ENCODE measurements at places on chromosomes 5 and 9.
A peak's percentile ranks its signal among the peaks of the same experiment; 100 is the strongest.

- DNase-seq = no peak
These were observed 3.7 kb downstream of the UGCG start for GRCh38 chr9:111900151-111900857.

- DNase-seq = no peak
These were observed 1363.3 kb downstream of the MAT2B start for GRCh38 chr5:164868761-164869160.

GRCh38 chr5:135944564-135944963 is 10.2 kb downstream of the LECT2 start:
- no peak for DNase-seq

DNA sequence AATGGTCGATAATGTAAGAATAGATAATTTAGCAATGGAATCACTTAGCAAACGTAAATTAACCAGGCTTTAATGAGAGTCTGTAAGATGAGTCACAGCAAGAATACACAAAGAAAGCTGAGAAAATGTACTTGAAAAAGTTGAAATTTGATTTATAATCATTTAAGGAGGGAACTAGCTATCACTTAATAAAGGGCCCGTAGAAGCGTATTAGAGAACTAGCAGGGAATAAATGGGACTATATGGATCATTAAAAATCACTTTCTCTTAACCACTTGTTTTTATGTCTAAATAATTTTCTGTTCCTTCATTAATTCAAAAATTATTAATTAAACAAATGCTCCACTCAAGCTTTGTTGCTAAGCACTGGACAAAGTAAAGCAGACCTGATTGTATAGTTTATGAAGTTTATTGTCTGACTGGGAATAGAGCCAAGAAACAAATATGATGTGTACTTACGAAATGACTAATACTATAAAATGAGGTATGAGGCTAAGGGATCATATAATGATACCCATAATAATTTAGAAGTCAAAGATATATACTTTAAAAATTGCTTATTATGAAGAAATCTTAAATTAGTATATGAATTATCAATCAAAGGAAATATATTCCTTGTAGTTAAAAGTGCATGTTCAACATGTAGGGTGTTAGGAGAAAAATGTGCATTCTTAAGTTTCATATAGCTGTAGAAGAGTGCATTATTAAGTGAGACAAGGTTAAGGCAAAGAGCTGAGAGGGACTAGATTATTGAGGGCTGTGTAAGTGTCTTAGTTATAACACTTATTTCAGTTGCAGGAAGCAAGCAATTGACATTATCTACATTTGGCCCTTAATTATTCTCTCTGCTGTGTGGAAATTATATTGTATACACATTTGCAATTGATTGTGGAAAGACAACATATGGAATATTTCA is 196.8 kb downstream of the PRDM9 start:
- peak; percentile 11 for DNase-seq

- DNase-seq = peak; percentile 25
These were observed 15.4 kb downstream of the LMAN2 start for GRCh38 chr5:177336112-177336511.

GRCh38 chr5:111422747-111423720 is 89.3 kb downstream of the STARD4 start:
- no peak for DNase-seq

DNA sequence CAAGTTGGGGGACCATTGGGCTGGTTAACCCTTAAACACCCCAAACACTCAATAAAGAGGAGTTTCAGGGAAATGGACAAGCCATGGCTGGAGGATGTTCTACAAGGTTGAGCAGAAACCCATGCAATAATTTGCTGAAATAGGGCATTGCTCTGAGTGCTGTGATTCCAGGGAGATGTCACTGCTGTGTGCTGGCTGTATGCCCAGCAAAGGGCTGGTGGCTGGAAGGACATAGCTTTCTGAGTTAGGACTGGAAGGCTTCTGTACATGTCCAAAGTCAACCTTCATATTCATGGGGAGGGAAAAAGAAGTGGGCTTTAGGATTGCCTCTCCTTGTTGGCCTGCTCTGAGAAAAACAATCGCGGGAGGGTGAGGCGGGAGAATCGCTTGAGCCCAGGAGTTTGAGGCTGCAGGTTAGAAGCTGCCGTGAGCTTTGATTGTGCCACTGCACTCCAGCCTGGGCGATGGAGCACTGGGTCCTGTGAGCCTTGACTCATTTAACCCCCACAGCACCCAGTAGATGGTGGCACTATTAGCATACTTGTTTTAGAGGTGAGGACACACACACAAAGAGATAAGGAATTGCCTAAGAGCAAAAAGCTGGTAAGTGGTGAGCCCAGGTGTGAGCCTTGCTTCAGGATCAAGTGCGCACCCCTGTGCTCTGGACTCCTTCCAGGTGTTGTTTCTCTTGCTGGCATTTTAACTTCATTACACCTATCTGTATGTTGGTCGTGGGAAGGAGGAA is 20.4 kb downstream of the IL12B start:
- no peak for DNase-seq

- DNase-seq = no peak
These were observed 243.4 kb upstream of the PIK3R1 start for GRCh38 chr5:67971971-67972821.

GRCh38 chr9:78963911-78964310 is 607.9 kb upstream of the TLE4 start:
- DNase-seq = no peak

- no peak for DNase-seq
These were observed 6.8 kb downstream of the RPS14 start for GRCh38 chr5:150442699-150443080.

DNA sequence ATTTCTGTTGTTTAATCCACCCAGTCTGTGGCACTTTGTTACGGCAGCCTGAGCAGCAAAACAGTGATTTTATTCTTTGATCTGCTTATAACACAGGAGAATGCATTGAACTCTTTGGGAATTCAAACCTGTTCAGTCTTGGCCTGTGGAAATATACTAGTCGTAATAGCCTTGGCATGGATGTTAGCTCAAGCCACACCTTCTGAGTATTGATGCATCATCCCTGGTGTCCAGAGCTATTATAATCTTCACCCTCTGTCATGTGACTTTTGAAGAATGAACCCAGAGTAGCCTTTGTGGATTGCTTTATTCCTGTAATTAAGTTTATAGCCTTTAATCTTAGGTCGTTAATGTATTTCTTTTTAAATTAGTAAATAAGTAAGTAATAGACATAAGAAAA is 50.8 kb upstream of the TEX48 start:
- peak; percentile 54 for DNase-seq

DNA sequence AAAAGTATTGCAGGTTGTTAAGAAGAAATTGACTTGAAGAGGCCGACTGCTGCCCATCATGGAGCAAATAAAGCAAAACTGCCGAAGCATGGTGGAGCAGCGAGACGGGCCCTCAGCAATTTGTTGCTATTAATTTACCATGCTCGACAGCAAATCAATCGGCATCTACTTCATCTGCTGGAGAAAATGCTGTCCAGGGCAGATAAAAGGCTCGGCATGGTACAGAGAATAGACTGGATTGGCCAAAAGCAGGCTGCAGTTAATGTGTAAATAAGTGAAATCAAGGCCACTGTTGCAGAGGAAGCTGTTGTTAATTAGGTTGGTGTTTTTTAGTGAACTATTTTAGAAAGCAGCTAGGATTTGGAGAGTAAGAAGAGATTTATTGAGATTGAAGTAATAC is 8.3 kb downstream of the TLE4 start:
- no peak for DNase-seq

DNA sequence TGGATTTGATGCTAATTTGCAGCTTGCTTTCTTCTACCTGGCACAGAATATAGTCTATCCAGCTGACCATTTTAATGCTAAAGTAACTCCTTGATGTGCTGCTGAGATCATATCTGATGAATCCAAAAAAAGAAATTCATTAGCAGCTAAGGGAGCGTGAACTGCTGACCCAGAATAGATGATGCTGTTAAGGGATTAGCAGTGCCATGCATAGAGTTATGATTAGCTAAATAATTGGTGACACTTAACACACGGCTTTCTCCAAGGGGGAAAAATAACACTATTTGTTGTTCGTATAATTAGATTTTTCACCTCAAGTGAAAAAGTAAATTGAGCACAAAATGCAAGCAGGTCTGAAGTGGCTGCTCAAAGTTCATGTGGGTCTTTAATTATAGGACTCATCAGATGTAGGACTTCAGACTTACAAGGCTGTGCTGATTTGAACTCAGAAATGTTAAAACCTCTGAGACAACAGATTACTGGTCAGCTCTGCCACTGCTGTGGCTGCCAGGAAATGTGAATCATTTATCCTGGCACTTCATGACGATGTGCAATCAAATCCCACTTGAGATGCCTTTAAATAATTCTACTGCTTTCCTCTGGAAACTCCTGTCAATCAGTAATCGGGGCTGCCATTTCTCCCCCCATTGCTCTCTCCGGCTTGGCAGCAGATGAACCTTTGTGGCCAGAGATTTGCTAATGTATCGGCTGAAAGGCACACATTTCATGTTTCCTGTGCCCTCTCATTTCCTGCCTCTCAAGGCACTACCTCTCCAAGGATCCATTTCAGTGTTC is 291.6 kb upstream of the C9orf72 start:
- peak; percentile 18 for DNase-seq

GRCh38 chr9:91359083-91359482 is 2.6 kb downstream of the AUH start:
- DNase-seq = no peak

GRCh38 chr9:127448112-127448805 is 2.9 kb downstream of the RPL12 start:
- DNase-seq = no peak

GRCh38 chr5:104903941-104904340 is 1341.4 kb upstream of the NUDT12 start:
- no peak for DNase-seq

DNA sequence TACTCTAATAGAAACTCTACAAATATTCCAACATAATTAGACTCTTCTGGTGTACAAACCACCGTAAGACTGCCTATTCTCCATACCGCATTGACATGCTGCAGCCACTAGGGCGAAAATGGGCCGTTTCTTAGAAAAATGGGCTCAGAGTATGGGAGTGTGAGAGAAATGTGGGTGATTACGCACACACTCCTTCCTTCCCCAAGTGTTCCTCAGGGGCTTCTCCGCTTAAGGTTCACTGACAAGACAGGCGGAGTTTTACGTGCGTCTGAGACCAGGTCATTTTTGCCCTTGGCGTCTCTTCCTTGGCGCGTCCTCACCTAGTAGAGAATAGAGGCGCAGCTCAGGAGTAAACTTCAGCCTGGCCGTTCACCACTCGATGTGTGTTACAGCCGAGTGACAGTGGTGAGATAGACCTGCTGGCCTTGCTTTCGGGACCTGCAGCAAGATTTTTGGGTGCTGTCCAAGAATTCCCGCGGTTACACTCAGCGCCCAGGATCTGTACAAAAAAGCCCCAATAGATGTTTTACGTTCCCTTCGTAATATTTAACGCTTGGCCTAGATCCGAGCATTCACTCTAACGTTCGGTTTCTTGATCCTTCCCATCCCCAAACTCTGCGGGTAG is 1.8 kb upstream of the NTRK2 start:
- peak; percentile 19 for DNase-seq

DNA sequence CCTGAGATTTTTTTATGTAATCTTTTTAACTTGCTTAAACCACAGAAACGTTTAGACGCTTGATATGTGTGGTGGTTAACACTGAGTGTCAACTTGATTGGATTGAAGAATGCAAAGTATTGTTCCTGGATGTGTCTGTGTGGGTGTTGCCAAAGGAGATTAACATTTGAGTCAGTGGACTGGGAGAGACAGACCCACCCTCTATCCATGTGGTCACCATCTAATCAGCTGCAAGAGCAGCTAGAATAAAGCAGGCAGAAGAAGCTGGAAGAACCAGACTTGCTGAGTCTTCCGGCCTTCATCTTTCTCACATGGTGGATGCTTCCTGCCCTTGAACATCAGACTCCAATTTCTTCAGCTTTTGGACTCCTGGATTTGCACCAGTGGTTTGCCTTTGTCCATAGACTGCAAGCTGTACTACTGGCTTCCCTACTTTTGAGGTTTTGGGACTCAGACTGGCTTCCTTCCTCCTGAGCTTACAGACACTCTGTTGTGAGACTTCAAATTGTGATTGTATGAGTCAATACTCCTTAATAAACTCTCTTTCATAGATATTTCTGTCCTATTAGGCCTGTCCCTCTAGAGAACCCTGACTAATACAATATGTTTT is 816.0 kb upstream of the CDH9 start:
- DNase-seq = no peak

GRCh38 chr5:34519489-34520220 is 136.5 kb upstream of the RAI14 start:
- peak; percentile 70 for DNase-seq

DNA sequence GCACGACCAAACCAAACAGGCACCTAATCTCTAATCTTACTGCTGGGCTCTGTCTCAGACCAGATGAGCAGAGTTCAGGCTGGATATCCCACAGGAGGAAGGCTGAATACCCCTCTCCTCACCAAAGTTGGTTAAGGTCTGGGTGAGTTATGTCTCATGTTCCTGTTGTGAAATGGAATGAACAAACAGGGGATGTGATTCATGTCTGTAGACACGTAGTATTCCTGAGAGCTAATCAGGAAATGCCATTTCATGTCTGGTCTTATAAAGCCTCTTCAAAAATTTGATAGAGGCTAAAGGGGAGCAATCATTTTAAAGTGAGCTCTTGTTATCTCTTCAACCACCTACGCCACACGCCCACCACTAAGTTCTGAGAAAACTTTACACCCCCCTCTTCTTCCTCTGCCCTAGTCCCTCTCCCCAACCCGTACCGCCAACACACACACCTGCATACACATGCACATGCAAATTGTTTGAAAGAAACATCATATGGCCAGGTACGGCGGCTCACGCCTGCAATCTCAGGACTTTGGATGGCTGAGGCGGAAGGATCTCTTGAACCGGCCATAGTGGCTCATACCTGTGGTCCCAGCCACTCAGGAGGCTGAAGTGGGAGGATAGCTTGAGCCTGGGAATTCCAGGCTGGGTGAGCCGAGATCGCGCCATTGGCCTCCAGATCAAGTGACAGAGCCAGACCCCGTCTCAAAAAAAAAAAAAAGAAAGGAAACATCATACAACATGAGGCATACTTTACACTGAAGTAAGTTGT is 69.8 kb upstream of the RAI14 start:
- peak; percentile 95 for DNase-seq

DNA sequence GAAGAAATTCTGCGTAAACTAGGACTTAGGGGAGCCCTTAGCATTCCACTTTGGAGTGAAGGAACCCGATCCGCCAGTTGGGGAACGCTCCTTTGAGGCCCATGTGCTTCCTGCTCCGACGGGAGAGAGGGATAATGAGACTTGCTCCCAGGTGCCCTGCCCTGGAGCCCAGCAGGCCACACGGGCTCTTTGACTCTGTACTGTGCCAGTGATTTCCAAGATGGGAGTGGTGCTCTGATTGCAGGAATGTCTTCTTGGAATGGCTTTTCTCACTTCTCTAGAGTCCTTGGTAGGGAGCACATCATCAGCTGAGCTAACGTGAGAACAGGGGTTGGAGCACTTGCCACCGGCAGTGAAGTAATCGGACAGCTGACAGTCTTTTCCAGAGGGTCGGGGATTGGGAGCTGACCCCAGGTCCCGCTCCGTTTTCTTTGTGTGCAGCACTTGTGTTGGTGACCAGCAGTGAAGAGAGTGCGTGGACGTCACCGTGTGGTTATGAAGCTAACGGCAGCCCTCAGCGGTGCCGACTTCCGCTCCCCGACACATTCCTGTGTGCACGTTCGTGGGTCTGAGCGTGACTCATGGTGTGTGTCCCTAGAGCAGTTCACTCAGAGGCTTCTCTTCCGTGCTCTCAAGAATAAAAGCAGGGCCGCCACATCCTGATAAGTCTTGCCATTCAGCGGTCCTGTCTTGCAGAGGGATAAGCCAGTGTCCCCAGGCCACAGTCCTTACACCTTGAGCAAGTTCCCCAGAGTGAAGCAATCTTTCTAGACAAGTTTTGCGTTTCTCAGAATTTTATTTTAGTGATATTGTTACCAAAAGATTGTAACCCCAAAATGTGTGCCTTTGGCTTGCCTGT is 25.6 kb downstream of the ABL1 start:
- peak; percentile 97 for DNase-seq

- peak; percentile 75 for DNase-seq
These were observed 79.4 kb downstream of the ESM1 start for GRCh38 chr5:54905942-54906537.
